ENCODE measurements at places on chromosomes 3 and 15.

DNA sequence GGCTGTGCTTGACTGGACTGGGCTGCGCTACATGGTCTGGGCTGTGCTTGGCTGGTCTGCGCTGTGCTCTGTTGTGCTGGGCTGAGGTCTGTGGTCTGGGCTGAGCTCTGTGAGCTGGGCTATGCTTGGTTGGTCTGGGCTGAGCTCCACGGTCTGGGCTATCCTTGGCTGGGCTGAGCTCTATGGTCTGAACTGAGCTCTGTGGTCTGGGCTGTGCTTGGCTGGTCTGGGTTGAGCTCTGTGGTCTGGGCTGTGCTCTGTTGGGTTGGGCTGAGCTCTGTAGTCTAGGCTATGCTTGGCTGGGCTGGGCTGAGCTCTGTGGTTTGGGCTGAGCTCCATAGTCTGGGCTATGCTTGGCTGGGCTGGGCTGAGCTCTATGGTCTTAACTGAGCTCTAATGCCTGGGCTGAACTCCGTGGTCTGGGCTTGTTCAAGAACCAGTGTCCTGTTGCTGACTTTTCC, 92.0 kb downstream of the PLXNA1 start:
- peak; percentile 49 for DNase-seq

GRCh38 chr3:6578526-6578925, 282.4 kb upstream of the GRM7 start:
- DNase-seq, result no peak

GRCh38 chr15:81814882-81815455, 230.8 kb downstream of the MEX3B start:
- DNase-seq, result no peak

- DNase-seq, result no peak
Observed at GRCh38 chr3:48157202-48157840, 30.9 kb downstream of the CDC25A start.

GRCh38 chr3:142904639-142905436, 16.0 kb upstream of the PCOLCE2 start:
- peak; percentile 27 for DNase-seq

- DNase-seq, result no peak
Observed at GRCh38 chr3:29153811-29154210, 127.1 kb upstream of the RBMS3 start.
